Stimulated activated CD4-positive, alpha-beta T cell treated with anti-CD3 and anti-CD28 coated beads, Interleukin-12 subunit alpha, Interleukin-12 subunit beta, amount 100 ng/mL, for 4 hours (primary cell): ENCODE measurements at places on chromosomes 4 and X.

DNA sequence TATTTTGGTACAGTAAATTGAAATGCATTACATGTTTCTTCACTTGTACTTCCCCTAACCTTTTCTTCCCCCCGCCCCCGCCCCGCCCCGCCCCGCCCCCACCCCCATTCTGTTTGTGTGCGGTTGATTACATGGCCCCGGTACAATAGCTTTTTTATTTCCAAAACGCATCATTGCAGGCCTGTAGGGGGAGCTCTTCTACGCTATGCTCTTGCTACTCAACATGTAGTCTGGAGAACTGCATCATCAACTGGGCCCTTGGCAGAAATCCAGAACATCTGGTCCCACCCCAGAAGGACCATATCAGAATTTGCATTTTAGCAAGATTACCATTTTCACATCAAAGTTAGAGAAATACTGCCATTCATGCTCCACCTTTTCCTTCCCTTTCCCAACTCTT is 333.3 kb upstream of the DDX53 start:
- no peak for DNase-seq

DNA sequence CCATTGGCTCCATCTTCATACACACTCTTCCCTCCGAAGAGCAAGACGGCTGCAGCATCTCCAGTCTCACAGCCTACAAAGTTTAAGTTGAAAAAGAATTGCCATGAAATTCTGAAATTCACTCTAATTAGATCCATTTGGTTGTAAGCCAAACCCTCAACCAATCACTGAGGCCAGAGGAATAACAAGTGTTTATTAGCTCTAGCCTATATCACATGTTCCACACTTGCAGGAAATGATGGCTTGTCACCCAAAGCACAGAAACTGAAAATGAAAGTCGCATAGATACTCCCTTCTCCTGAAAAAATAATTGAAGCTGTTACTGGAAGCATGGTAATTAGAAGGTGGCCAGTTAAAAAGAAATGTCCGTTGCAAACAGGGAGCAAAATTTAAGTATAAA is 1071.8 kb downstream of the CCSER1 start:
- DNase-seq, result no peak

DNA sequence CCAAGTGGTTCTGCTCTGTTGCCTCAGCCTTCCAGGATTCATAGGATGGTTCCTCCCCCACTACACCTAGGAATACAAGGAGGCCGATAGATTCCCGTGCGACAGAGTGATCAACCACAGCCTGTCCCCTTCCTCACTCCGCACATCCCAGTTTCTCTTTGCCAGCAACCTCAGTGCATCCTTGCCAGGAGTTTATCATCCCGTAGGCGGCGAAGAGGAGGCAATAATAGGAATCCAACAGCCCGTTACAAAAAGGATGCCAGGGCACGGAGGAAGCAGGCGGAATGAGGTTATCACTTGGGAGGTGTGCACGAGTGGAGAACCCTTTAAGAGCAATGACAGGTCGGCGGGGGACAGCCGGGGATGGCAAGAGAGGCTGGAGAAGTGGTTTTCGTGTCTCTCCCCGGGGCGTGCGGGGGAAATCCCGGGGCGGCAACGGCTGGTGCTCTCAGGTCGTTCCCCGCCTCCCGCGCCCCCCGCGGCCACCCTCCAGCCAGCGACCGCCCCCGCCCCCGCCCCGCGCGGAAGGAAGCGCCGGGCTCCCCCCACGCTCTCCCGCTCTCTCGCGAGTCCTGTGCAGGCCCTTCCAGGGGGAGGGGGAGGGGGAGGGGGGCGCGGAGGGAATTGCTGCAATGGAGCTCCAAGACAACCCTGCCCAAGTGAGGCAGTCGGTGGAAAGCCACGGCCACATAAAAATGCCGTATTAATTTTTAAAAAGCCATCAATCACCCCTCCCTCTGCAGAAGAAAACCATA is 1.6 kb downstream of the PPP3CA start:
- DNase-seq, result peak; percentile 34

DNA sequence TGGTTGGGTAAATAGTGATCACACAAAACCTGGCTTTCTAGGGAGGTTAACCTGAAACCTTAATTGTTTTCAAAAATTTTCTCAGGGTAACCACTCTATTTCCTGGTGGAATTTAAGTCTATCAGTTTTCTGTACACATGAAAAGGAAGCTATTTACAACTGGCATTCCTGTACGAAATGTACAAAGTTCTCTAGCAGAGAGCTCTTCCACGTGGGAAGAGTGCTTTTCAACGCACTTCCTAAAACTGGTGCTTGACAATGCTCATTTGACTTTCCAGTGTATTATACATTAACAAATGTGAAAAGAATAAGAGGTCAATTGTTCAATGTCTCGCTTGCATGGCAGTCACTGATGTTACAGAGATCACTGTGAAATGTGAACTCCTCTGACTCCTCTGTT is 2.8 kb upstream of the SOD3 start:
- no peak for DNase-seq

GRCh38 chr4:182142176-182143085 is 100.8 kb upstream of the TENM3 start:
- DNase-seq, result no peak

DNA sequence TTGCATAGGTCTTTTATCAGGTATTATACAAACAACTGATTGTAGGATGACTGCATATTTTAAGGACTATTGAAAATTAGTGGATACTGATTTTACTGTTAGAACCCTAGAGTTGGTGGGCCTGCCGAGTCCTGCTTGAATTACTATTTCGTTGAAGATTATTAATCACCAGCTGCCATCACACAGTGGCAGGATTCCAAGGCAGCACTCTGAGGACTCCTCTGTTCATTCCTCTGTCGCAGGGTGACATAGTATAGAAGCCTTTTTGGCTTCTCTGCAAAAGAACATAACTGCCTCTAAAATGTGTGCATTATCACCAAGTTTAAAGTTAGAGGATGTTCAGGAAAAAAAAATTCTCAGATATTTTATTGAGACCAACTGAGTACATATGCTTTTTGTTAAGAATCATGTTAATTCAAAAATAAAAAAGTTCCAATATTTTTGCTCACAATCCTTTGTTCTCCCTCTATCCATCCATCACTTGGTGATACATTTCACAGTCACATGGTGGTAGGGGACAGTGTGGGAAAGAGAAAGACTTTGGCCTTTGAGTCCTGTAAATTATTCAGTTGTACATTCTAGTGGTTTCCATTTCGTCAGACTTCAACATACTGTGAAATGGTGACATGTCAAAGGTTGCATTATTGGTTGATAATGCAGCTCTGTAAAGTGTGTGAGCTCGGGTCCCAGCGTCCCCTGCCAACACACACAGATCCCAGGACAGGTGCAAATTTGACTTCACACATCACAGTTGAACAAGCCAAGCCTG is 332.5 kb downstream of the GRID2 start:
- DNase-seq, result no peak

GRCh38 chr4:59535541-59535940 is 1664.6 kb upstream of the ADGRL3 start:
- DNase-seq, result no peak

GRCh38 chr4:142547974-142548373 is 298.1 kb downstream of the INPP4B start:
- DNase-seq, result no peak

- DNase-seq, result peak; percentile 28
Observed at GRCh38 chrX:65985922-65986588, 53.8 kb downstream of the VSIG4 start.

DNA sequence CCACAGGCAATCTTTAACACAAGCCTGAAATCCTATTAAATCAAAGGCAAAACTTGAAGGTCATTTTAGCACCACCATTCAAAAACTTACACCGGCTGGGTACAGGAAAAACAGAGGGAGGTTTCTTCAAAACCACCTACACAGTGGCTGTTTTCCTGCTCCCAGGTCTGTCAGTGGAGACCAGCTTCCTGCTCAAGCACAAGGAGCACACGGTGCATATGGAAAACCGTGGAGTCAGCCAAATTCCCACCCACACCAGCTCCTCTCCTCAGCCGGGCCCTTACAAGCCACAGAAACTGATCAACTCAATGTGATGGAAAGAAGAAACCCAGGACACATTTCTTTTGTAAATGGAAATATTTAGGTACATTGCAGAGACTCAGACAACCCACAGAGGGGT is 14.3 kb upstream of the FAM241A start:
- DNase-seq, result no peak

- no peak for DNase-seq
Observed at GRCh38 chr4:75069493-75070074, 136.7 kb downstream of the PARM1 start.

- no peak for DNase-seq
Observed at GRCh38 chrX:79182071-79182470, 37.6 kb downstream of the GPR174 start.

DNA sequence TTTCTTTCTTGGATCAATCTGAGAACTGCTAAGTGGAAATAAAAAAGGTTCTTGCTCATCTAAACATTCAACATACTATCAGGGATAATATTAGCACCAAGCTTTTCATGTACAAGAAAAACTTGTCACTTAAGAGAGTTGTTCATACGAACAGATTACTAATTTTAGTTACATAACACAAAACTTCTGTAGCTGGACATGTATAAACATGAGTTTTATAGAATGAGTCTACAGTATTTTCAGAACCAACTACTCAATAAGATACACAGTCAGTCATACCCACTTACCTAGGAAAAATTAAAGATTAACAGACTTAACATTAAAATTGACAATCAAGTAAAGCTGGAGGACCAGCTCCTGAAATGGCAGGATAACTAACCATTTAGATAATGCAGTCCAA is 540.1 kb upstream of the FAM241A start:
- DNase-seq, result no peak

- DNase-seq, result peak; percentile 20
Observed at GRCh38 chr4:73067971-73068394, 1.5 kb downstream of the COX18 start.

DNA sequence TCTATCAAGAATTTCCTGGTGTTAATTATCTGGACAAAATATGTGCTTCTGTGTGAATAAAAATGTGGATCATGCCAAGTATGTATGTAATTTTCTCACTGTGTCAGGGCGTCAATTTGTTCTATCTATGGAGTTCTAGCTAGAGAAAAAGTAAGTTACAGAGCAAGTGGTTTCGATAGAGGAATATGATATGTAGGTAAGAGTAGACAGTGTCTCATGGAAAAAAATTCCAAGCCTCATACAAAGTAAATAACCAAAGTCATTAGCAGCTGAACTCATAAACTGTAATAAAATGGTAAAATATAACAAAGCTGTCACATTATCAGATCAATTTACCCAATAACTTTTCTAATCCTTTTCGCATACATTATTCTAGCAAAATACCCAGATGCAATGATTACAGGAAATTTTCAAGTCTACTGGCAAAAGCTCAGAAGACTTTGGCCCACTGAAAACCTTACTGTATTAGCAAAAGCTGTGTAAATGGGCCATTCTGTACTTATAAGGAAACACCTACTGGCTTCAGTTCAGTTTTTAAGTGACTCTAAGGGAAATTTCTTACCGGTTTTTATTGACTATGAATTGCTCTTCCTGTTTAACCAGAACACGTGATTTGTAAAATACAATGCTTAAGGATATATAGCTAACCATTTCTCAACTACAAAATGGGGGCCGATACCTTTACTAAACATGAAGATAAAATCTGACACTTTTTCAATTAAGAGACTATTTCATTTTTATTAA is 121.0 kb upstream of the ARSJ start:
- DNase-seq, result no peak

DNA sequence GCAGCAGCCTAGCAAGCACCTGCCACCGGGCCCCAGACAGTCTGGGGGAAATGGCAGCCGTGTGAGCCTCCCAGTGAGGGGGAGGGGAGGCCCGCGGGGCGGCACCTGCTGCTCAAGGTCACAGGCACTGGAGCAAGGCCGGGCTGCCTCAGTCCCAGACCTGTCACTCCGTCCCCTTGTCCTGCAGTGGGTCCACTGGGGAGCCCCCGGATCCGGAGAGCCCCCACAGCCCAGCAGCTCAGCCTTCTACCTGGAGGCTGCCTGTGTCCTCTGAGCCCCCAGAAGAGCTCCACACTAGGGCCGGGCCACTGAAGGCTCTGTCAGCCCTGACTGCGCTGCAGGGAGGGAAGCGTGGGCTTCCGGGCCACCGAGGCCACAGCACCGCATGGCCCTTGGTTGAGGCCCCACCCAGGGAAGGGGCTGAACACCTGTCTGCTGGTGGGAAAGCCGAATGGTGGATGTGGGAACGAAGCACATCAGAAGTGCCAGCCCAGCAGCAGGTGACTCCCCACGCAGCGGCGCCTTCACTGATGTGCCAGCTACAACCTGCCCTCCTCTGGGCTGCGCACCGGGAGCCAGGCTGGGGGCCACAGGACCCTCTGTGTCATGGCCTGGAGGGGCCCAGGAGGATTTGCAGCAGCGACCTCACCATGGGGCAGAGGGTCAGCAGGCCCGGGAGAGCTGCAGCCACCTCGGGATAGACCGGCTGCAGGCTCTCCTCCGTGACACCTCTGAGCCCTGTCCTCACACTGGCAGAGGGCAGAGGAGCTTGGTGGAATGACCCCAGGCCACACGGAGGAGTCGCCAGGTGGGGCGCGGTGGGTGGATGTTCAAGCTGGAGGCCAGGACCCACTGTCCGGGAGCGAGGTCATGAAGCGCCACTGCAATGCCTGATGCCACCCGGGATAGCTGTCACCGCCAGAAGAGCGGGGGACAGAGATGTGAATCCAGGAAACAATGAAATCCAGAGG is 35.0 kb upstream of the MXD4 start:
- DNase-seq, result no peak

GRCh38 chr4:10316851-10317250 is 140.4 kb downstream of the ZNF518B start:
- DNase-seq, result no peak

DNA sequence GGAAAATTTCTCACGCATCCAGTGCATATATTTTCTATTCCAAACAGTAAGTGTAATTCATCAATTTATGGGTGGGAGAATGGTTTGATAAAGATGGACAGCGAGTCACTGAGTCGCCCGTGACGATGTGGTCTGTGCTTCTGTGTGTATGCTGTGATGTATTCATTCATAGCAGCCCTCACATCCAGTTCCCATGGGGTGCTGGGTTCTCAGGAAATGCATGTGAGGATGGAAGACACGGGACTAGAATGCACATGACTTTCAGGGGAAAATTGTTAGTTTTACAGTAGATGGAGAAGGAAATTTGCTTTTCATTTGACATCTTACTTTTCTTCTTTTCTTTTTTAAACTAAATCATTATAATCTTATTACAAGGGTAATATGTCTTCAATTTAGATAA is 152.9 kb downstream of the STOX2 start:
- DNase-seq, result no peak

- no peak for DNase-seq
Observed at GRCh38 chrX:51824061-51824460, 69.4 kb upstream of the MAGED1 start.

DNA sequence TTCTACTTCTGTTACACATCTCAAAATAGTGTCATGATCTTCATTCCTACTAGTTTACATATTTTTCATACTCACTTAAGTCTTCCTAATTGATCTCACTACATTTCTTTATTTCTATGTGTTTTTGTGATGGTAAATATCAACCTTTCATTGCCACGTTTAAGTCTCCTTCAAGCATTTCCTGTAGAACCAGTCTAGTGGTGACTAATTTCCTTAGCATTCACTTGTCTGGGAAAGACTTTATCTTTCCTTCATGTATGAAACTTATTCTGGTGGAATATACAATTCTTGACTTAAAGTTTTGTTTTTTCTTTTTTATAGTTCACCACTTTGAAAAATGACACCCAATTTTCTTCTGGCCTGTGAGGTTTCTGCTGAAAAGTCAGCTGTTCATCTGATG is 181.4 kb upstream of the NEIL3 start:
- no peak for DNase-seq
